ENCODE measurements at places on chromosomes 11 and 22.

DNA sequence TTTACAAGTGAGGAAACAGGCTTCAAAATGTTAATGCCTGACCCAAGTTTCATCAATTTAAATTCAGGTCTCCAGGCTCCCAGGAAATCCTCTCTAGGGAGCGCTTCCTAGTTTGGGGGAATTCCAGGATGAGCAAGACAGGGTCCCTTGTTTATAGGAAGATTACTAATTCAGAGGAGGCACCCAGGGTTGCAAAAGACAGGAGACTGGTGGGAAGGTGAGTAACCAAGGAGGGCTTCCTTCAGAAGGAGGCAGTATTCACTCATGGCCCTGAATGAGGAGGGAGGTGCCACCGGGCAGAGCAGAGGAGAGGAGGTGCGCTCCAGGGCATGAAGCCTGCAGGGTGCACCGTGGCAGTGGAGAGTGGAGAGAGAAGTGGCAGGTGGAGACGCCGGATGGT, 1.6 kb downstream of the TMEM132A start:
- no peak for DNase-seq

- no peak for DNase-seq
These were observed 82.2 kb downstream of the BUD13 start for GRCh38 chr11:116690611-116691010.

GRCh38 chr11:95279921-95280868, 49.2 kb upstream of the SESN3 start:
- DNase-seq = no peak

- DNase-seq = no peak
These were observed 40.9 kb upstream of the MUC5AC start for GRCh38 chr11:1116666-1117390.

DNA sequence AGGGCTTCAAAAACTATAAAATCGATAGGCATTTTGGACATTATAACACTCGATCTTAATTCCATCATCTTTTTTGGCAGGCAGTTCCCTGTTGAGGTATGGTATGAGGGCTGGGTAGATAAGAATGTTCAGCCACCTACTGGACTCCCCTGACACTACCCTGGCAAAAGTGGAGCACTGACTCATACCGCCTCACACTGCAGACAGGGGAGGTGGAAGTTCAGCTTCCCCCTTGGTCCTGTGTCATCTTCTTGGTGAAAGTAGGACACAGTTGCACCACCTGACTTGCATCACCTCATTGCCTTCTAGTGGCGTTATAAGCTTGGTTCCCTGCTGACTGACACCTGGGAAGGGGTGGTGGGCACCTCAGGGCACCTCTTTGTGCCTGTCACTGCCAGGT, 30.4 kb downstream of the PAAF1 start:
- no peak for DNase-seq

DNA sequence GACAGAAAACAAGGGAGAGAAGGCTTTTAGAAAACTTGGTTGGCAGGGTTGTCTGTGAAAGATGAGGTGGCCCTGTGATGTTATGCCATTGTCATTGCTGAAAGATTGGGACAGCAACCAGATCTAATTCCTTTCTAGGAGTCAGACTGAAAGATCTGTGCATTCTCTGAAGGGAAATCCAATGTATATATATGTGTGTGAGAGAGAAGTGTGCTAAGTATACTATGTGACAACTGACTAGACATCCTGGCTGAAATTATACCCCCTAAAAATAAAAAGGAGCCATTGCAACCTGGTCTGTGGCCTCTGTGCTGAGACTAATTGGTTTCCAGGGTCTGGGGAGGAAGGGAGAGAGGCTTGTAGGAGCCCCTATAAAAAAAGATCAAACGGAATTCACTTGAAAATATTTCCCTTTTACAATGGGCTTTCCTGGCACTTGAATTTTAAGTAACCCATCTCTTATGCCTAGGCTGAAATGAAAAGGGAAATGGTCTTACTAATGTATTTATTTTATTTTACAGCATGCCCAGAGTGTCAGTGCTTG, 1.2 kb upstream of the MPPED2 start:
- DNase-seq = no peak

- DNase-seq = no peak
These were observed 6.2 kb downstream of the FAM227A start for GRCh38 chr22:38649841-38650522.

DNA sequence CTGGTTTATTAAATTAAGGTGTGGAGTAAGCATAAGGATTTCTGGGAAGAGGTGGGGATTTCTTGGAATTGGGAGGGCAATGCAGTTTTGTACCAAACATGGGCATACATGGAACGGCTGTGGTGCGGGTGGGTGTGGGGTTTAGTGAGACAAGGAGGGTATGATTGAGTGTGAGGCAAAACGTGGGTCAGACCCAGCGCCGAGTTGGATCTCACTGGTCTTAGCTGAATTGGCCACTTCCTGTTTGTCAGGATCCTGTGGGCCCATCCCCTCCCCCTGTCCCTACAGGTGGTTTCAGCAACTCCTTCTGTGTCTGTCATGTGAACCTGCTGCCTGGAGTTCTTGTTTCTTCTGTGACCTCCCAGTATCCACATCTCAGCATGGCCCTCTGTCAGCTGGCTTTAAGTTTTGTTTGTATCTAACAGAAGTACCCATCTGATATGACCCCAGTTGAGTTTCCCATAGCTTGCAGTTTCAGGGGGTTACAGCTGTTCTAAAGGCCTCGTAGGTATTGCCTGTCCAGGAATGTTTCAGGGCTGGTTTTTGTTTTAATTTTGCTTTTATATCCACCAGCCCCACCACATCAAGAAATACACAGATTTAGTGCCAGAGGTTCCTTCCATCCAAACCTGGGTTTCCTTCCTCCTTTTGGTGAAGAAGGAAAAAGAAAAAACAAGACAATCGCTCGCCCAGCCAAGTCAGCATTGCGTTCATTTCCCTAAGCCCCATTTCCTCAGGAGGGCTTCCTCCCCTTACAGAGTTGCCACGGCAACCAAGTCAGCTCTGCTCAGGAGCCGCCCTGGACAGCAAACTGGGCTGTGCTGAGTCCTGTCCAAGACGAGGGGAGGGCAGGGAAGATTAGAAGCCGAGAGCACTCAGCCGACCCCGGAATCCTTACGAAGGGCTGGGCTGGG, 6.0 kb downstream of the APOL1 start:
- DNase-seq = peak; percentile 10

DNA sequence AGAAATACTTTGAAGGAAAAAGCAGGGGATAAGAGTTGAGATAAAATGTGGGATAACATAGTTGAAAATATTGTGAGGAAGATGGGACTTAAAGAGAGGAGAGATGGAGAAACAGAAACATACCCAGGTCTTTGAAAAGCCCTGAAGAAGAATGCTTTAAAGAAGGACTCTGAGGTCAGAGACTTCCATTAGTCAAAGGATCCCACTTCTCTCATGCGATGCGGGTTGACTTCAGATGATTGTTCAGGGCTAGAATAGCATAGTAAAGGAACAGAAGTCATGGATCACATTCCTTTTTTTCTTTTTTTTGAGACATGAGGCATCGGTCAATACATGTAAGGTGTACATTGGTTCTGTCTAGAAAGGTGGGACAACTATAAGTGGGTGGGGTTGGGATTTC, 3.5 kb upstream of the JAM3 start:
- DNase-seq = no peak

- peak; percentile 50 for DNase-seq
These were observed 844 bp downstream of the PCF11 start for GRCh38 chr11:83157594-83158356.

- DNase-seq = no peak
These were observed 57.9 kb downstream of the SC5D start for GRCh38 chr11:121350314-121351082.

DNA sequence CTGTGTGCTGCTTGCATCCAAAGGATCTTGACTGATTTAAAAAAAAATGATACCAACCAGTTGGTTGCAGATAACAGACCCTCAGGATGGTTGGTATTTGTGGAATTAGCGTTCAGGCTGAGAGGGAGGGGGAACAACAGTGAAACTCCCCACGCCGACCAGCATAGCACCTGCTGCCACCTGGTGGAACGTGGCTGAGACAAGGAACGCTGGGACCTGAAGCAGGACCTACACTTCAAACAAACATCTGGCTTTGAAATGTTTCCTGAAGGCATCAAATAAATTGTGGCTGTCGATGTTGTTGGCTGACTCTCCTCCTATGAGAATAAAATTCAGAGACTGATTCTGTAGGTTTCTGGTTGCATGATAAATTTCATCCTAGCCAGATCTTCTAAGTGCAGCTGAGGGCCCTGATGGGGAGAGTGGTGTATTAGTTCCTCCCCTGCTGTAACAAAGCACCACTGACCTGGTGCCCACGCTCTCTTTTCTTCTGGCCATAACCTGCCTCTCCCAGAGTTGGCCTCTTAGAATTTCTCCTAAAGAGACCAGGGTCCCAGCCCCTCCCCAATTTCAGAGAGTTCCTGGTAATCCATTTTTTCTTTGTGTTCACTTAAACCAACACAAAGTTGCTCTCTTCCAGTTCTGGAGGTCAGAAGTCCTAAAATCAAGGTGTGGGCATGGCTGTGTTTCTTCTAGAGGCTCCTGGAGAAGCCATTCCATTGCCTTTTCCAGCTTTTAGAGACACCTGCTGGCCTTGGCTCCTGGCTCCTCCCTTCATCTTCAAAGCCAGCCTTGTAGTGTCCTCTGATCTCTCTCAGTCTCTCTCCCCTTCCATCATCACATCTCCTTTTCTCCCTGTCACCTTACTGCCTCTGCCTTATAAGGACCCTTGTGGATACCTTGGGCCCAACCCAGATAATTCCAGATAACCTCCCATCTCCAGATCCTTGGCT, 17.3 kb downstream of the APOL2 start:
- peak; percentile 55 for DNase-seq

DNA sequence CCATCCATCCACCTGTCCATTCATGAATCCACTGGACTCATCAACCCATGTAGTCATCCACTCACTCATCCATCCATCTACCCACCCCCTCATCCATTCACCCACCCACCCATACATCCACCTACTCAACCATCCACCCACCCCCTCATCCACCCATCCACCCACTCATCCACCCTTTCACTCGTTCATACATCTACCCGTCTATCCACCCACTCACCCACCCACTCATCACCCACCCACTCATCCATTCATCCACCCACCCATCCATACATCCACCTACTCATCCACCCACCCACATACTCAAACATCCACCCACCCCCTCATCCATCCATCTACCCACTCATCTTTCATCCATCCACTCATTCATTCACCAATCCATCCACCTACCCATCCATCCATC, 37.7 kb downstream of the RTL6 start:
- no peak for DNase-seq

GRCh38 chr11:100340466-100341319, 346.4 kb upstream of the ARHGAP42 start:
- no peak for DNase-seq

GRCh38 chr11:94325681-94326080, 21.3 kb downstream of the IZUMO1R start:
- DNase-seq = peak; percentile 34

GRCh38 chr11:102420547-102420946, 32.0 kb downstream of the TMEM123 start:
- DNase-seq = no peak

DNA sequence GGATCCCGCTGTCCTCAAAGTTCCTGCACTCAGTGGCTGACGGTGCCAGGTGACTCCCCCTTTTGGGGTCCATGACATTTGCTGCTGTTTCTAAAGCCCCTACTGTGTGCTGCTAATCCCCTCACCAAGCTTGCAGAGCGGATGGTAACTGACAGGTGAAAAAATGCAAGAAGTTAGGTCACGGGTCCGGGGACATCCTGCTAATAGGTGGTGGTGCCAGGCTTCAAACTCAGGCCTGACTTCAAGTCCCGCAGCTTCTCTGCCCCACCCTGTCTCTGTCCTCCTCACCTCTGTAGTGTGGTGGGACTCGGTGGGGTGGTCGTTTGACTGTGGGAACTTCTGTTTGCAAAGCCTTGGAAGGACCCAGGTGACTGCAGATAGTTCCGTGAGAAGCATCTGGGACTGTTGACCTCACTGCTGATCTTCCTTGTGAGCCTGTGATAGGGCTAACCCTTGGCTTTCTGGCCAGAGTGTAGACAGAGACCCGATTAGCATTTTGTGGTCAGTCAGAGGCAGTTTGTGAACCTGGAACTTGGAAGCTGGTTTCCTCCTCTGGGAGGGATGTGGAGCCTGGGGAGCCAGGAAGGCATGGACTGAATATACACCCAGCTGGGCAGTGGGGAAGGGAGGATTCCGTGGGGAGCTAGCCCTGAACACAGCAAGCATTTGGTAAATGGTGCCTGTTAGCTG, 115.4 kb upstream of the OR4B1 start:
- no peak for DNase-seq

GRCh38 chr22:35417606-35418005, 17.7 kb downstream of the MCM5 start:
- DNase-seq = no peak

DNA sequence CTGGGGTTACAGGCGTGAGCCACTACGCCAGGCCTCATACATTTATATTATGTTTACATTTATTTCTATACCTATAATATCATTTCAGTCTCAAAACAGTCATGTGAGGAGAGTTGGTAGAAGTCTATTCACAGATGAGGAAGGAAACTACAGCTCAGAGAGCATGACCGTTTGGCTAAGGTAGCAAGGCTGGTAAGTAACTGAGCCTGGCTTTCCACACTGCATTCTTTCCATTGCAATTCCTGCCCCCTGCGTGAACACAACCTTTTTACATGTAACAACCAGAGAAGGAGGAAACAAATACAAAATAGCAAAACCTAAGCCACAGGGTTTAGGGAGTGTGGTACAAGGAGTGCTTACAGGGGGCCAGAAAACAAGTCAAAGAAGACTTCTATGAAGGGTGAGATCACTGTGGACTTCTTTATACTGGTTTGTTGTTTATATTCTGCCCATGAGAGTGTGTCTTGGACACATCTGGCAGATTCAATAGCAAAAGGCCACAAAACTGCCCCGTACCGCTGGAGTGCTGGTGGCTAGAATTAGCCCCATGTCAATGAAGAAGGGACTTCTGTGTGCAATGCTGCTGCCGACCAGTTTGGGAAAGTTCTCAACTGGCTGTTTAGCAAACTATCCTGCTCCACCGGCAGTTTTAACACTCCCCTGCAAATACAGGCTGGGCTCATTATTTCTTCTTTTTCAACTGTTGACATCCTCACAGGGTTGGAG, 19.0 kb downstream of the MICAL3 start:
- no peak for DNase-seq

DNA sequence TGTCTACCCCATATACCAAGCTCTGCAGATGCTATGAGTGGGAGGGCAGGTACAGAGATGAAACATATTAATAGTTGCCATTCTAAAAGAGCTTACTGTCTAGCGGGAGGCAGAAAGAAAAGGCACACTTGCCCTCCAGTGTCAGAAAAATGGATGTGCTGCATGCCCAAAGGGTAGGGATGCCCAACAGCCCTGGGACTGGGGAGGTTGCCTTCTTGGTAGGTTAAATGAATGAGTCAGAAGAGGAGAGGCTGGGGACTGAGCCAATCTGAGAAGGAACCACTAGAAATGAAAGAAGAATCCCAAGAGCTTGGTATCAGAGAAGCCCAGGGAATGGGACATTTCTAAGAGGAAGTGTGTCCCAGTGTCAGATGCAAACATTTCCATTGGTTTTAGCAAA, 1.2 kb downstream of the BIRC3 start:
- DNase-seq = peak; percentile 49

DNA sequence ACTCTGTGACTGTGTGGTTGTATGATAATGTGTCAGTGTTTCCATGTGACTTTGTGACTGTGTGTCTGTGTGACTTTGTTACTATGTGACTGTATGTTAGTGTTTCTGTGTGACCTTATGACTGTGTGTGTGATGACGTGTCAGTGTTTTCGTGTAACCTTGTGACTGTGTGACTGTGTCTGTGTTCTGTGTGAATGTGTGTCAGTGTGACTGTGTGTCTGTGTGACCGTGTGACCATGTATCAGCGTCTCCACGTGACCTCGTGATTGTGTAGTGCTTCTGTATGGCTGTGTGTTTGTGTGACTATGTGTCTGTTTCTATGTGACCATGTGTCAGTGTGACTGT, 9.5 kb upstream of the PKNOX2 start:
- no peak for DNase-seq

- no peak for DNase-seq
These were observed 572.5 kb downstream of the BRD1 start for GRCh38 chr22:49255154-49255553.

Data from stimulated activated CD4-positive, alpha-beta T cell treated with anti-CD3 and anti-CD28 coated beads, Interleukin-4, amount 100 ng/mL, for 1 hour (primary cell).